ENCODE measurements at places on chromosomes 11 and 22.

DNA sequence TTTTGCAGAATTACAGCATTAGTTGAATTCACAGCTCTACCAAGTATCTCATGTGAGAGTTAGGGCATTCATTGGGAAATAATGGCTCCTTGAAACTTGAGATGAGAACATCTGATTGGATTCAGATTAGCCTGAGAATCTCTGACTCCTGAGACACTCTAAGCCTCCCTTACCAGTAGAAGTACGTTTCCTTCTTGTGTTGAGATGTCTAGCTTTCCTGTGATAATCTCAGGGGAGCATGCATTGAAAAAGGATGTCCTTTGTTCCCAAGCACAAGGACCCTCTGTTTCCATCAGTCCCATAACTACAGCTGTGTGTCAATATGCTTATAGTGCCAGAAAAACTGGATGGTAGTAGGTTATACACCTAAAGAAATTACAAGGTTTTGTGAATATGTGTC, 35.2 kb upstream of the RDX start:
- DNase-seq, result no peak
- no peaks in the 10 kb centered on the region for H3K4me1 ChIP-seq
- no peaks in the 10 kb centered on the region for H3K36me3 ChIP-seq
- H3K27ac ChIP-seq, result no peak overlapping the region
- no peak overlapping the region for H3K4me3 ChIP-seq

- H3K36me3 ChIP-seq, result peaks cover 3% of the 10 kb centered on the region
- peak within 1 kb of the TSS; percentile 80 for H3K4me3 ChIP-seq
- H3K27me3 ChIP-seq, result no peaks in the 10 kb centered on the region
Measured at GRCh38 chr22:37051391-37052385, at the start of gene KCTD17. TSS of gene KCTD17 (plus strand) at chr22:37051742. CDS start at chr22:37051761, 19 bp downstream.

DNA sequence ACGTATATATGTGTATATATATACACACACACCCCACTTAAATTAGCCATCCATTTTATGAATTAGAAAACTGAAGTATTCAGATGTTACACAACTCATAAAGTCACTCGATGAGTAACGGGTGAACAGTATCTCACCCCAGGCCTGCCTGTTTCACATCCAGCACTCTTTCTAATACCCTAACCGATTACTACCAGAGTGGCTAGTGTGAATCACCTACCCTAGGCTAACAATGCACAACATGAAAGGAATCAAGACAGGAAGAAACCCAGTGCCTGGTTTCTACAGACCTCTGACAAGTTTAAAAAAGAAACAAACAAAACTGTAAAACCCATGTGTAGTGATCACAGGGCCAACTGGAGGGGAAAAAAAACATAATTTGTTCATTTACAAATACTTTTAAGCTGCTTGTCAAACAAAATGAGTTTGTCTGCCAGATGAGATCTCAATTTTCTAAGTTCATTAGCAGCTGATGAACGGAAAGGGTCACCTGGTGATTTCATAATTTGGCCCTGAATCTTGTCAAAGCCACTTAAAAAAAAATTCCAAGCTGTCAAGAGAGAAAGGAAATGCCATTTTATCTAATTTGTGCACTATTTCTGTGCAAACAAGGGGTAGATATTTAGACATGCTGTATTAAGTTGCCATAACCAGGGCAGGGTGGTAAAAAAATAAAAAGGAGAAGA, 134.8 kb downstream of the LARGE1 start:
- H3K4me3 ChIP-seq, result no peak overlapping the region
- no peaks in the 10 kb centered on the region for H3K27me3 ChIP-seq
- no peak for DNase-seq

DNA sequence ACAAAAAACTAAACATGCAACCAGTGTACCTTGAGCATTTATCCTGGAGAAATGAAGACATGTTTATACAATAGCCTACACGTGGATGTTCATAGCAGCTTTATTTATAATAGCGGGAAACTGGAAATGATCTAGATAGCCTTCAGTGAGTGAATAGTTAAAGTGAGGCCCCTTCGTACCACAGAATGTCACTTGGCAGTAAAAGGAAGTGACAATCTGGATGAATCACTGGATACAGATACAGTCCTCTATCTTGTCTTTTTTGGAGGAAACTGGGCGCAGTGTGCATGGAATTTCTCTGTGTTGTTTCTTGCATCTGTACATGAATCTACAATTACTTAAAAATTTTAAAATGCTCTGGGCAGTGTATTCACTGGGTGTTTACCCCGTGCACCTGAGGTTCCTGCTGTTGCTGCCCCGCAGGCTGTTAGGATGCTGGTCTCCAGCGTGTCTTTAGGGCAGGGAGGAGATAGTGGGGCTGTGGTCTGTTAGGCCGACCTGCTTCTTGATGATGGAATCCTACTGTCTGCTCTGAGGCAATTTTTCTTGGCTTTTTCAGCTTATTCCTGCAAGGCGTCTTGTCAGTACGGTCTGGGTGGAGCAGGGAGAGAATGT, 23.2 kb downstream of the DERL3 start:
- H3K36me3 ChIP-seq, result peaks cover 89% of the 10 kb centered on the region
- no peaks in the 10 kb centered on the region for H3K4me1 ChIP-seq
- no peaks in the 10 kb centered on the region for H3K27me3 ChIP-seq

- no peak overlapping the region for H3K27ac ChIP-seq
- no peaks in the 10 kb centered on the region for H3K27me3 ChIP-seq
- peaks cover 4% of the 10 kb centered on the region for H3K36me3 ChIP-seq
- peaks cover 27% of the 10 kb centered on the region for H3K4me1 ChIP-seq
- H3K4me3 ChIP-seq, result no peak overlapping the region
Measured at GRCh38 chr11:2694495-2694894, 5.3 kb downstream of the KCNQ1OT1 start.

- peaks cover 6% of the 10 kb centered on the region for H3K4me1 ChIP-seq
- no peaks in the 10 kb centered on the region for H3K27me3 ChIP-seq
- peak overlapping the region; percentile 63 for H3K4me3 ChIP-seq
- peak; percentile 78 for DNase-seq
- H3K36me3 ChIP-seq, result no peaks in the 10 kb centered on the region
Measured at GRCh38 chr22:46739094-46739870, 1.2 kb upstream of the CERK start.

DNA sequence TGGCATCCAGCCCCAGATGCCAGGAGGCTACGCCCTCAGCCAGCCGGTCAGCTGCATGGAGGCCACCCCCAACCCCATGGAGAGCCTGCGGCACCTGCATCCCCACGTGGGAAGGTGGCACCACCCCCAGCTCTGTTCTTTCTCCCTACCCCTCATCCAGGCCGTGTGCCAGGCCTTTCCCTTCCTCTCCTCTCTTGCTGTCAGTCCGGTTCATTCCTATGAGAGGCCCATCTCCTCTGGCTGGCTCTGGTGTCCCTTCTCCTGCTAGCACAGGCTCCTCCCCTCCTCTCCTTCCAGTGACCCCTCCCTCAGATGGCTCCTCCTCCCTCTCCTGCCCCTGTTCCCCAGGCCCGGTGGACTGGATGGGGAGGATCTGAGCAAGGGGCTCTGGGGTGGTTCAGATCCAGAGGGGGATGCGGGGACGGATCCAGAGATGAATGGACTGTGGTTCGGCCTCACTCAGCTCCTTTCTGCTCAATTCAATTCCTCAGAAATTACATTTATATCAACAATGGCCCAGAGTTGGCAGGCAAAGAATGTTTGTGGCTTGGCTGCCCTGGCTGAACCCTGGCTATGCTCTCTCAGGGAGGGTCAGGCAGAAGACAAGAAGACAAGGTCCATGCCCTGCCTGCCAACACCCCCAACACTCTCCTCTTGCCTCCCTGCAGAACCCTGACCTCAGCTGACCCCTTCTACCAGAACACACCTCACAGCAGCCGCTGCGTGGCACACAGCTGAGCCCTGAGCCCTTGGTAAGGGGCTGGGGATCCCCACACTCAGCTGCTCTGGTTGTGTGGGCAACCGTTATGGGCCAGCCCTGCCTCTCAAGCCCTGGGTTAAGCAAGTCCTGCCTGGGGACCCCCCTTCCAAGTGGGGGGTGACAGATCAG, 18.5 kb upstream of the LRRC10B start:
- DNase-seq, result peak; percentile 80
- no peak overlapping the region for H3K4me3 ChIP-seq
- peaks cover 3% of the 10 kb centered on the region for H3K4me1 ChIP-seq
- no peaks in the 10 kb centered on the region for H3K36me3 ChIP-seq
- H3K27me3 ChIP-seq, result no peaks in the 10 kb centered on the region

- H3K4me3 ChIP-seq, result no peak overlapping the region
- H3K36me3 ChIP-seq, result no peaks in the 10 kb centered on the region
- H3K27ac ChIP-seq, result no peak overlapping the region
- H3K4me1 ChIP-seq, result no peaks in the 10 kb centered on the region
- H3K27me3 ChIP-seq, result no peaks in the 10 kb centered on the region
- no peak for DNase-seq
Measured at GRCh38 chr11:88348870-88349269, 11.3 kb upstream of the CTSC start.

GRCh38 chr22:32528316-32528715, 53.7 kb downstream of the FBXO7 start:
- no peak overlapping the region for H3K27ac ChIP-seq
- H3K27me3 ChIP-seq, result no peaks in the 10 kb centered on the region
- H3K4me1 ChIP-seq, result peaks cover 5% of the 10 kb centered on the region
- no peaks in the 10 kb centered on the region for H3K36me3 ChIP-seq

GRCh38 chr11:12914400-12914912, 94.7 kb upstream of the RASSF10 start:
- no peak overlapping the region for H3K4me3 ChIP-seq
- H3K27me3 ChIP-seq, result no peaks in the 10 kb centered on the region
- peaks cover 42% of the 10 kb centered on the region for H3K36me3 ChIP-seq

DNA sequence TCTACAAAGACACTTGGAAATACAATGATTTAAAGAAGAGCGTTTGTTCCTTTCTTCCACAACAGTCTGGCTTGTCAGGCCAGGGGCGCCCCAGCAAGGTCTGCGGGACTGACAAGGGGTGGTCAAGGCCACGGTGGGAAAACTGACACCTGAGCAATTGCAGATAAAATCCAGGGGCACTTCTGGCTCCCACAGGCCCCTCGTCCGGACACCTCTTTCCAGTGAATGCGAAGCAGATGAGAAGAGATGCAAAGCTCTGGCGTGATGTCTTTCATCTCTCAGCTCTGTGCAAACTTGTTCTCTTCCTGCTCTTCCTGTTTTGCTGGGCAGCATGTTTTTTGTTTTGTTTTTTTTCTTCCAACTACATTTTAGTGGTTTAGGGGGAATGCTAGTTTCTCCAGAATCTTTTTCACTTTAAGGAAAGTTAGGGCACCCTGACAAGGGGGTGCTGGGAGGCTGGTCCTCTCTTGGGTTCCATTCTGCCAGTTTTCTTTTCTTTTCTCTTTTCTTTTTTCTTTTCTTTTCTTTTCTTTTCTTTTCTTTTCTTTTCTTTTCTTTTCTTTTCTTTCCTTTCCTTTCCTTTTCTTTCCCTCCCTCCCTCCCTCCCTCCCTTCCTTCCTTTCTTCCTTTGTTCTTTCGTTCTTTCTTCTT, 11.1 kb upstream of the CBX6 start:
- no peak overlapping the region for H3K27ac ChIP-seq
- H3K4me1 ChIP-seq, result no peaks in the 10 kb centered on the region
- no peak overlapping the region for H3K4me3 ChIP-seq
- H3K27me3 ChIP-seq, result peaks cover 9% of the 10 kb centered on the region
- H3K36me3 ChIP-seq, result no peaks in the 10 kb centered on the region

DNA sequence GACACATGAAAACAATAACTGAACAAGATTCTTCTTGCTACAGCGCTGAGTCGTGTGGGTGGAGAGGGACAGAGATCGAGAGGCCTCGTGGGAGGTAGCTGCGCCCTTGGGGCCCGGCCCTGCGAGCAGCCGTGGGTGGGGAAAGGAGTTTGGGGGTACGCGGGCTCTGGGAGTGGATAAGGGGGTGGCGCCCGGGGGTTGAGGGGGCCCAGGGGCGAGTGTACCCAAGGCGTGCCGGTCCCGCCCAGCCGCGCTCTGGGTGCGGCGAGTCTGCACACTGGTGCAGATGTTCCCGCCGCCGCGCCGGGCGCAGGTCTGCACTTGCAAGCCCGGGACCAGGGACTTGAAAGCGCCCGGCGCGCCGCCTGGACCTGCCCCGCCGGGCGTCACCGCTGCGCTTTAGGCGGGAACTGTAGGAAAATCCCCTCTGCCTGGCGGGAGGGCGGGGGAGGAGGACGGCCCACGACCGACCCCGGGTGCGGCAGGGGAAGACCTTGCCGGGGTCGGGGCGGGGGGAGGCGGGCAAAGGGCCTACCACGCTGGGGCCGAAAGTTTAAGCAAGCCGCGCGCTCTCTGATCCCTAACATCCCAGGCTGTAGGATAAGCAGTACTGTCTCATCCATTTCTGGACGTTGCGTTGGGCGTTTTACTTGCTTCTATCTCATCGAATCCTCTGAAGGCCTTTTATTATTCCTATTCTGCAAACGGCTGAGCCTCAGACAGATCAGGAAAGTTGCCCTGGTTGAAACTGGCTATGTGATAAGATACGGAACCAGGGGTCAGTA, 1.4 kb upstream of the KREMEN1 start:
- H3K4me3 ChIP-seq, result peak overlapping the region; percentile 37
- H3K27me3 ChIP-seq, result peaks cover 60% of the 10 kb centered on the region
- no peaks in the 10 kb centered on the region for H3K36me3 ChIP-seq
- H3K27ac ChIP-seq, result no peak overlapping the region
- no peaks in the 10 kb centered on the region for H3K4me1 ChIP-seq
- peak; percentile 88 for DNase-seq
